ENCODE measurements at places on chromosomes 1 and 21. TPM values are rescaled to one million over a fixed set of nuclear protein-coding genes. Genes with fewer than 3 reads are reported as not detected.

The SAMD11 gene
- not detected for total RNA-seq

The SPRR1A gene
- total RNA-seq = not detected

The COPA gene
- total RNA-seq = 116 TPM

The URB2 gene
- 47.1 TPM for total RNA-seq

The LAD1 gene
- 0.49 TPM for total RNA-seq

The NTRK1 gene
- 1.8 TPM for total RNA-seq

The CREB3L4 gene
- total RNA-seq = 4.3 TPM

The OR2T27 gene
- total RNA-seq = not detected

The KIAA0319L gene
- total RNA-seq = 19.2 TPM

The POU3F1 gene
- 0.91 TPM for total RNA-seq

The WNT3A gene
- total RNA-seq = not detected

The EPHB2 gene
- 0.16 TPM for total RNA-seq
